Activated CD4-positive, CD25-positive, alpha-beta regulatory T cell treated with anti-CD3 and anti-CD28 coated beads, Interleukin-2, amount 50 U/mL, for 72 hours (primary cell): ENCODE measurements at places on chromosomes 3 and 15.
A peak's percentile ranks its signal among the peaks of the same experiment; 100 is the strongest.

DNA sequence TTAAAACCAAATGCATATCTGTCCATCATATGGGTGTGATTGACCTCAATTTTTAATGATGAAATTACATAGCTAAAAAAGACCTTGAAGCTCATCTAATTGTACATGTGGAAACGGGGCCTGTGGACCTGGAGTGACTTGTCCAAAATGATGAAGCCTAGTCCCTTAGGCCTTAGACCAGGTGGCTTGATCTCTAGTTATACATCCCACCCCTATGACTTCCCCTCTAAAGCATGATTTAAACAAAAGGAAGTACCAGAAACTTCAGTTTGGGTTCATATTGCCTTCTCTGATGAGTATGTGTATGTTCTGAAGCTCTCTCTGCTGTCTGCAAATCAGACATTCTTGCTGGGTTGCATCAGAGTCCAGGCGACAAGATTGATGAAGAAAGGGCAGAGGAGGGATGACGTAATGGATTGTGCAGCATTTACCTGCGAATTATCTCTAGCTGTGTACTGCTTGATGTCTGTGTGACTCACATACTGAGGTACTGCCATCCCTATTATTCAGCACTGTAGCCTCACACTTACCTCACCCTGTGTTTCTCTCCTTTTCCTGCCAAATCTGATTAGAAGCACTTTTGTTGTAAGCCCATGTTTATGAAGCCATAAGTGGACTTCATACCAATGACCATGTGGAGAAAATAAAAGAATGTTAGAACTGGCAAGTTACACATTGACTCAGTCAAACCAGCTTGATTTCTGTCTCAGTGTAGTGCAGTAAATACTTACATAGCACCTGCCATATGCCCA, 111.5 kb downstream of the FILIP1L start:
- no peak for DNase-seq

DNA sequence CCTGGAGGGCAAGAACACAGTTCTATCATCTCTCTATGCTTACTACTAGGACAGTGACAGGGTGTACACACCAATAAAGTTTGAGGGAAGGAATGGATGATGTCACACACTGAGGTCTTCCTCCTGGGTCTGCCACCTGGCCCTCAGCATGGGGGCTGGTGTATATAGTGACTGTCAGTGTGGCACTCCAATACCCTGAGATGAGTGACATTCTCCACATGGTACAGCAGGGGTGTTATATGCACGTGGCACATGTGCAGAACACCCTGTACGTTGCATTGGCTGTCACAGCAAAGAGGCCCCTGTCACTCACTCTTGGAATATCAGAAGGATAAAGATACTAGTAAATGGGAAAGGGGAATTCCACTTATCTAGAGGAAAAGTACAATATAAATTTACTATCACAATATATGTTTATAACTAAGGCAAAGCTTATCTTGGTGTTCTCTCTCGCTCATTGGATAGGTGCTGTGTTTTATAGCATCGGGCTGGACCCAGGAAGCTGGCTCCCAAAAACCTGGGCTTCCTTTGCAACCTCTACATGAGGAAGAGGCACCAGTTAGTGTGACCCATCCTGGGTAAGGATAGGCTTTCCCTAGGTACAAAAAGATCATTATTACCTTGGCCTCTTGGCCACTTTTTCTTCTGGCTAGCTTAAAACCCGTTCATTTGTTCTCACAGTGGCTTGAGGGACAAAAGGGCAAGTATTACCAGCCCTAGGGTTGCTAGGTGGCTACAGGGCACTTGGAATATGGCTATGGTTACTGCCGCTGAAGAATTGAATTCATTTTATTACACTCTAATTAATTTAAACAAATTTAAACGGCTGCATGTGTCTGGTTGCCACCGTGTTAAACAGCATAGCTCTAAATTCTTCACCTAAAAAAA, 54.8 kb upstream of the HES1 start:
- peak; percentile 9 for DNase-seq

DNA sequence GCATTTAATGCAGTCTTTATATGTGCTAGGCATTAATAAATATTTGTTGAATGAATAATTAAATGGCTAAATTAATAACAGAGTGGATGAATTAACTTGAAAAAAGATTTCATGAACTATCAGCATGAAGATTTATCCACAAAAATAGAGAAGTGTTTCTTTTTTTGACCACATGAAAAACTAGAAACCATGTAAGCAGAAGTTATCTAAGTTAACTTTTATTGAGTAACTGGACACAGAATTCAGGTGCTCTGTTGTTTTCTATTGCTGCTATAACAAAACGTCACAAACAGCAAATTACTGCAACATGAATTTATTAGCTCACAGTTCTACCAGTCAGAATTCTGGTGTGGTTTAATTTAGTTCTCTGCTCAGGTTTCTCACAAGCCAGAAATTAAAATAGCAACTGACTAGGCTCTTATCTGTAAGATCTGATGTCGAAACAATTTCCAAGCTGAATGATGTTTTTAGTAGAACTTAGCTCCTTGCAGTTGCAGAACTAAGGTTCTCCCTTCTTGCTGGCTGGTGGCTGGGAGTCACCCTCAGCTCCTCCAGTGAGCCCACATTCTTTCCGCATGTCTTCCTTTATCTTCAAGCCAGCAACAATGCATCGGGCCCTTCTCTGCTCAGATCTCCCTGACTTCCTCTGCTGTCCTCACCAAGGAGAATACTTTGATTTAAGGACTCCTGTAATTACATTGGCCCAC, 810.2 kb upstream of the ALCAM start:
- DNase-seq = no peak

GRCh38 chr3:99829844-99830243, 12.2 kb downstream of the CMSS1 start:
- no peak for DNase-seq

- DNase-seq = no peak
Measured at GRCh38 chr3:170780955-170781354, 89.0 kb downstream of the RPL22L1 start.

DNA sequence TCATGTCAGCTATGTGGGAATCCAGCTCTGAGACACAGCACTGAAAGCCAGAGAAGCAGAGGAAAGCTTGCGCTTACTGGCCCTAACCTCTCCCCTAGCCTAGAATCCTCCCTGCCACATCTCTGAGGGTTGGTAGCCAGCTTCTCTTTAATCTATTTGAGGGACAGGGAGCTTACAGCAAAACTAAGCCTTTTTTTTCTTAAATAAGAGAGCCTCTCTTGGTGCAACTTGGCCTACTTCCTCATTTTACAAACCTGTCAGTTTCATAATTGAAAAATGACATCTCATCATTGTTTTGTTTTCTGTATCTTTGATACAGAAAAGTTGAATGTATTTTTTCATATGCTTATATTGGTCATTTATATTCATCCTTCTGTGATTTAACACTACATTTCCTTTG, 193.9 kb downstream of the ZNF621 start:
- DNase-seq = no peak

DNA sequence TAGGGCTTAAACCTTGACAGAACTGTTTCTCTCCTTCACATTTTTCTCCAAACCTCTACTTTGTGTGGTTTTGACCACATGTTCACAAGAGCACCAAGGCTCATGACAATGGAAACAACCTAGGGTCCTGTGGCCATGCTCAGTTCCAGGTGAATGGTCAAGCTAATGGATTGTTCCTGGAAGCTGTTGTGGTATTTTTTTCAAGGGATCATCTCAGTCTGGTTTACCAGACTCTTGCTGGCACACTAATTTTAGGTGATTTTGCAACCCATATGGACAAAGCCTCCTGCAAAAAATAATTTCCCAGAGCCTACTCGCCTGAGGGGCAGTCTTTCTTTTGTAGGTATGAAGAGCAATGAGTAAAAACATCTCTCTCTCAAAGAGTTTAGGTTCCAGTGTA, 67.2 kb downstream of the LSAMP start:
- DNase-seq = no peak

DNA sequence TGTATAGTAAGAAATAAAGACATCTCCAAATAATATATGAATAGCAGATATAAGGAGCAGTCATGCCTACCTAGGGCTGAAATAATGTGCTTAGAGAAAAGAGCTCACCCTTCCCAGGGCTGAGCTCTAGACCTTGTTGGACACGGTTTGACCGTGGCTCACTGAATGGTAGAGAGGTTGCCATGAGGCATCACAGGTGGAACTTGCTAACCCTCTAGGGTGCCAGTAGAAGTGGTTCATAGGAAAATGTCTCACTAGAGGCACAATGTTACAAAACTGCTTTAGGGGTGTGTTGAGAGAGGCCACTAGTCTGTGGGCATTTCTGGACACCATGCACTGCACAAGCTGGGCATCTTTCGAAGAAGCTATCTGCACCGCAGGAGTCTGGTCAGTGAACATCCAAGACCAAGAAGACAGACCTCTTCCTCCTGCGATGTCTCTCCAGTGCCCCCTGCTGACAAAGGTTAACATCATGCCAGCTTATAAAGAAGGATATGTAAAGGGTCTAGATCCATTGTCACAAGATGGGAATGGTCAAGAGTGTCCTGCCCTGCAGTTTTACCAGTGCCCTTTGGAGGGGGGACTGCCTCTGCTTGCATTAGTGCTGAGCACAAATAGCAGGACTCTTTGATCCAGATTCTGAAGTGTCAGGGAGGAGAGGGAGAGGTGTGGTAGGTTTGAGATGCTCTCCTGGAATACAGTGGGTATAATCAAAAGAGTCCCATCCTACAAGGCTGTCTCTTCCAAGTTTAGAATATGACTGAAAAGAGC, 266.8 kb downstream of the ZNF385D start:
- no peak for DNase-seq

DNA sequence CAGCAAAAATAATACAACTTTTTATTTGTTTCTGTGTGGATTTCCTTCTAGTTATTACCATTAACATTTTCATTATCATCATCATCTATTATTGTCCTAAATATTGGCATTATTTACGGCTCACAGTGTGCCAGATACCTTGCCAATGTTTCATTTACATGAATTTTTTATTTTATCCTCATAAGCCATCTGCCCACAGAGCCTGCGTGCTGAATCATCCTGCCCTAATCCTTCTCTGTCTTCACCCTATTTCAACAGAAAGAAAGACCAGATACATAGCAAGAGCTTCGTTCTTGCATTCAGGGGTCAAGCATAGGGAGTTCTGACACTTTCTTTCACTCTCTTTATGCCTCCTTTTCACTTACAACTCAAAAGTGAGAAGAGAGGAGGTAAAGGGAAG, 82.0 kb downstream of the KCNMB2 start:
- no peak for DNase-seq

GRCh38 chr3:157499342-157499963, 3.8 kb downstream of the VEPH1 start:
- no peak for DNase-seq

- no peak for DNase-seq
Measured at GRCh38 chr15:23629234-23629805, 18.3 kb downstream of the MAGEL2 start.

DNA sequence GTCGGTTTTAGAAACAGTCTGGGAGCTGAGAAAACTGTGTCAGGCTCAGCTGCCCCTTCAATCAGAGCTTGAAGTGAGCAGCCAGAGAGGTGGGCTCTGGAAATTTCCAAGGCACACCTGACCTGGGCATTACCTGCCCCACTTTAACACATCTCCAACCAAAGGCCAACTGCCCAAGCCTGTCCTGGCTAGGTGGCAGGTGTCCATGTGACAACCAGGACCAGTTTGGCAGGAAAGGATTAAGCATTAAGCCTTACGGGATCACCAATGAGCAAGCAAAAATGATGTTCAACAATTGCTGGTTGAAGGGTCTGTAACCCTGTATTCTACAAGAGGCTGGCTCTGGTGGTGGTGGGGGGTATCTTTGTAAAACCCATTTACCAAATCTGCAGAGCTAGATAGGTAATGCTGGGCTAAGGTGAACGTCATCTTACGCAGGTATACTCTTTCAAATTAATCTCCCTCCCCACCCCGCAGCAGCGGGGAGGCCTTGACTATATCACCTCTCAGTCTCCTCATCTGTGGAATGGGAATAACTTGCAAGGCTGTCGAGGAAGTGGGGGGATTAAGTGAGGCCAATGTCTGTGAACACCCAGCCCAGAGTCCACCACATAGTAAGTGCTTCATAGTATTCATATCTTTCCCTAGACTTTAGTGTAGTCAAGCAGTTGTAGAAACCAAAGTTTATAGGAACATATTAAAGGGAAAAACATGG, 183.2 kb downstream of the MEGF11 start:
- DNase-seq = no peak

GRCh38 chr15:38894243-38894948, 329.8 kb upstream of the RASGRP1 start:
- DNase-seq = no peak
